Large intestine (tissue), 12 donors: ENCODE measurements at places on chromosomes 5 and 9. TPM values are rescaled to one million over a fixed set of nuclear protein-coding genes. Genes with fewer than 3 reads are reported as not detected.

- no peaks in the 10 kb centered on the region for H3K27me3 ChIP-seq
- no peak overlapping the region for H3K4me3 ChIP-seq
- DNase-seq: no peak
- H3K36me3 ChIP-seq: no peaks in the 10 kb centered on the region
- no peaks in the 10 kb centered on the region for H3K4me1 ChIP-seq
These were observed 670.4 kb upstream of the CDH6 start for GRCh38 chr5:30523061-30523460.

- H3K27me3 ChIP-seq: no peaks in the 10 kb centered on the region
- no peaks in the 10 kb centered on the region for H3K4me1 ChIP-seq
- no peak overlapping the region for H3K27ac ChIP-seq
- no peak for DNase-seq
- H3K36me3 ChIP-seq: no peaks in the 10 kb centered on the region
These were observed 543.1 kb downstream of the TLE1 start for GRCh38 chr9:81146241-81146640.

GRCh38 chr5:58974083-58974482, 391.2 kb downstream of the RAB3C start:
- no peaks in the 10 kb centered on the region for H3K27me3 ChIP-seq
- peaks cover 24% of the 10 kb centered on the region for H3K36me3 ChIP-seq
- H3K4me1 ChIP-seq: no peaks in the 10 kb centered on the region
- no peak overlapping the region for H3K27ac ChIP-seq

DNA sequence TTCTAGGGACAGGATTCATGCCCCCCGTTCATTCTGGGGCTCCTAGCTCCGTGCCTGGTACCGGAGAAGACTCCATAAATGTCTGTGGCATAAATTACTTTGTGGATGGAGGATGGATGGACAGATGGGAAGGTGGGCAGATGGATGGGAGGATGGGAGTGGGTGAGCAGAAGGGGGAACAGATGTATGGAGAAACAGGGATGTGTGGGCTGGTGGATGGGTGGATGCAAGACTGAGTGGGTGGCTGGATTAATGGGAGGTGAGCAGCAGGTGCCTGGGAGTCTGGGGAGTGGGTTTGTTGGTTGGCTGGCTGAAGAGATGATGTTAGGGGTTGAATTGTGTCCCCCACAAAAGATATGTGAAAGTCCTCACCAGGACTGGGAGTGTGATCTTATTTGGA, 43.5 kb downstream of the SARDH start:
- H3K4me1 ChIP-seq: no peaks in the 10 kb centered on the region
- H3K27me3 ChIP-seq: peaks cover 2% of the 10 kb centered on the region
- no peaks in the 10 kb centered on the region for H3K36me3 ChIP-seq
- DNase-seq: no peak
- H3K27ac ChIP-seq: no peak overlapping the region
- H3K4me3 ChIP-seq: no peak overlapping the region

DNA sequence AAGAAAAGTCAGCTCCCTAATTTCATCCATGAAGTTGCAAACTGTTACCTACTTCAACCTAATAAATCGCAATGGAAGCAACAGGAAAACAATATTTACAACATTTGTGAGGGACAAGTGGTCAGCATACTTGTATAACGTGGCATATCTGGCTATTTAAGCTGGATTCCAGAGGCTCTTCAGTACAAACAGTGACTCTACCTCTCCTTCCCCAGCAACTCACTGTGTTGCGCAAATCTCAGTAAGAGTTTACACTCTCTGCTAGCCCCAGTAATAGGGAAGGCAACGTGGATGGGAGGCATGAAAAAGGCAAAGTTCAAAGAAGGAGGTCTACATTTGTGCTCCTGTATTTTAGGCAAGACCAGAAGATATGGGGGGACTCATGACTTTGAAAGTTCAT, 18.9 kb upstream of the SEMA5A start:
- H3K4me3 ChIP-seq: no peak overlapping the region
- no peaks in the 10 kb centered on the region for H3K27me3 ChIP-seq
- DNase-seq: no peak
- H3K4me1 ChIP-seq: peaks cover 3% of the 10 kb centered on the region

- H3K36me3 ChIP-seq: no peaks in the 10 kb centered on the region
- no peak overlapping the region for H3K27ac ChIP-seq
- H3K4me3 ChIP-seq: no peak overlapping the region
- no peaks in the 10 kb centered on the region for H3K27me3 ChIP-seq
These were observed 399.4 kb upstream of the ITGA1 start for GRCh38 chr5:52388349-52388748.

DNA sequence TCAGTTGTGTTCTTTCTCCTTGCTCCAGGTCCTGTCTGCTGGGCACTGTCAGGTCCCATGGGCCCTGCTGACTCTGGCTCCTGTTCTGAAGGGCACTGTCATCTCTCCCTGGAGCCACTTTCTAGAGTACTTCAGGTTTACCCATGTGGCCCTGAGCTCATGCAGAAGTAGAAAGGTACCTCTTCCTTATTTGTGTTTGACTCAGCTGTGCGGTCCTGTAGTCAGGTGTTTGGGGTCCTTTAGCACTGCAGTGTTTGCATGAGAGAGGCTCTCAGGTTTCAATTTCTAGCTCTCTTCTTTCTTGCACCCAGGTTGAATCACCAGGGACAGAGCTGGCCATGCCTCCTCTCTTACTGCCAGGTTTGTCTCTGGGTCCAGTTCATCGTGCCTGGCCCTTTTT, 71.5 kb downstream of the HSPA4 start:
- no peak overlapping the region for H3K27ac ChIP-seq
- no peak for DNase-seq
- no peaks in the 10 kb centered on the region for H3K36me3 ChIP-seq
- H3K4me1 ChIP-seq: no peaks in the 10 kb centered on the region
- no peak overlapping the region for H3K4me3 ChIP-seq

- peaks cover 3% of the 10 kb centered on the region for H3K4me1 ChIP-seq
- DNase-seq: no peak
- no peaks in the 10 kb centered on the region for H3K36me3 ChIP-seq
- no peak overlapping the region for H3K27ac ChIP-seq
These were observed 1.8 kb downstream of the NUDT2 start for GRCh38 chr9:34331196-34331595.

DNA sequence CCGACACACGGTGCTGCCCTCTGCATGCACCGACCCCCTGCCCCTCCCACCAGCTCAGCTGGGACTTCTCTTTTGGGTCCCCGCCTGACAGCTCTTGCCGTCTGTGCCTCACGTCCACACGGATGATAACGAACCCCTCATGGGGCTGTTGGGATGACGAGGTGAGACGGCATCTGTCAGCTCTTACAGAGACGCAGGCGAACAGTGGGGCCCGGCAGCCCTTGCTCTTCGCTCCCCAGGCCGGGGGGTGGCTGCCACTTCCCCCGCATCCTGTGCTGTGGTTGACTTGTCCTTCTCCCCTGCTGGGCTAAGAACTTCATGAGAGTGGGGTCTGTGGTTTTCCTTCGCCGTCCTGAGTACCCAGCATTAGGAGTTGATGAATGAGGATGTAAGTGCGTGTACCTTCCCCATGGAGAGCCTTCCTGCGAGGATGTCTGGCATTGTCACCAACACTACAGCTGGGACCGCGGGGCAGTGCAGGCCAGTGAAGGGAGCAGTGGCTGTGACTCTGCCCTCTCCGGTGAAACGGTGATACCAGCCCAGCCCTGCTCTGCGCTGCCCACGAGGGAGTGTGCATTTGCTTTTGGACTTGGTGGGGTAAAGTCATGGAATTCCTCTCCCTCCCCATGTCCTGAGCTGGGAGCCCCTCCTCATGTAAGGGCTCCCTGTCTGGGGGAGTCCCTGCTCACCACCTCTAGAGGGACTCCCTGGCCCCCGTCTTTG, 23.2 kb downstream of the HK3 start:
- H3K4me1 ChIP-seq: no peaks in the 10 kb centered on the region
- no peaks in the 10 kb centered on the region for H3K36me3 ChIP-seq
- H3K4me3 ChIP-seq: no peak overlapping the region
- H3K27ac ChIP-seq: no peak overlapping the region
- no peak for DNase-seq

DNA sequence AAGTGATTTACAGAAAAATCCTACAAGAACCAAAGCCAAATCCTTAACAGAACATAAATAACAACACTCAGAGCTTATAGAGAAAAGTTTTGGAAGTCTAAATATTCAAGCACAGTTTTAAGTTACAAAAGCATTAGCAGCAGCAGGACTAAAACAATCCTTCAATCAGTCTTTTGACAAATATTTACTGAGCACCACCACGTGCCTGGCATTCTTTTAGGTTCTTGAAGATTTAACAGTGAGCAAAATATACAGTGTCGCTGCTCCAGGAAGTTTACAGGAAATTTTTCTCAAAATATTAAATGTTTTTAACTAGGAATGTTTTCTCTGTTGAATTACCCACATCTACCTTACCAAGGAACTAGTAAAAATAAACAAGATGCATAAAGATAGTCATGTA, 11.4 kb downstream of the EPB41L4A start:
- peaks cover 4% of the 10 kb centered on the region for H3K27me3 ChIP-seq
- no peaks in the 10 kb centered on the region for H3K4me1 ChIP-seq
- H3K4me3 ChIP-seq: no peak overlapping the region
- no peak for DNase-seq

DNA sequence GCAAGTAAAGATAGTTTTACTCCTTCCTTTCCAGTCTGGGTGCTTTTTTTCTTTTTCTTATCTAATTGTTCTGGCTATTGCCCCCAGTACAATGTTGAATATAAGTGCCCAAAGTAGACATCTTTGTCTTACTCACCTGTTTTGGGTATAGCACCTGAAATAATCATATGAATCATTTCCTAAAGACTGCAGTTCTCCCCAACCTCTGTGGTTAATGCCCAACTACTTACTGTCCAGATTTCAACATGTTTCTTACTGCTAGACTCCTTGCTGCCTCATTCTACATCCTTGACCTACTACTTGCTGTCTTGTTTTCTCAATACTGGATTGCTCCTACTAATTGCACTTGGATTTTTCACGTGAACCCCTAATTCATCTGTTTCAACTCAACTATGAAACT, 8.8 kb upstream of the HSDL2 start:
- DNase-seq: no peak
- H3K36me3 ChIP-seq: no peaks in the 10 kb centered on the region
- no peaks in the 10 kb centered on the region for H3K27me3 ChIP-seq
- H3K27ac ChIP-seq: no peak overlapping the region
- no peak overlapping the region for H3K4me3 ChIP-seq

DNA sequence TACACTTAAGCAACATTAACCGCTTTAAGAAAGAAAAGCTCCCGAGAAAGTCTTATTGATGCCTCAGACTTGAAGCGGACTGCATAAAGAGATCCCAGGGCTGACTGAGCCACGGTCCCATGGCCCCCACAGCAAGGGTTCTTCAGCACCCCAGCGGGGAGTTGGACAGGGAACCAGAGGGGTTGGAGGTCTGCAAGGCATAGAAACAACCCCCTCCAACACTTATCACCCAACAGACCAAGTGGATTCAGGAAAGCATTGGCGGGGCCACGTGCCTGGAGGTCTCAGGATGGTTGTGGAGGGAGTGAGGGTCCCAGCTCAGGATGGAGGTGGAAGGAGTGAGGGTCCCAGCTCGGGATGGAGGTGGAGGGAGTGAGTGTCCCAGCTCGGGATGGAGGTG, 143.7 kb upstream of the IRX2 start:
- H3K27ac ChIP-seq: no peak overlapping the region
- H3K4me1 ChIP-seq: no peaks in the 10 kb centered on the region
- H3K4me3 ChIP-seq: no peak overlapping the region
- no peak for DNase-seq
- no peaks in the 10 kb centered on the region for H3K36me3 ChIP-seq

The ABHD17B gene
- polyA plus RNA-seq: 22.9 TPM

The KCNT1 gene
- 0.25 TPM for polyA plus RNA-seq

The FAM114A2 gene
- polyA plus RNA-seq: 18.4 TPM

The LEAP2 gene
- 12.3 TPM for polyA plus RNA-seq
